ENCODE measurements at places on chromosomes 12 and 14. TPM values are rescaled to one million over a fixed set of nuclear protein-coding genes. Genes with fewer than 3 reads are reported as not detected.

TEX22 gene
- 0.07 TPM for total RNA-seq

GRCh38 chr12:128069359-128069997, 197.5 kb upstream of the TMEM132C start:
- DNase-seq = peak; percentile 64

GRCh38 chr12:52380271-52380694, 5.2 kb downstream of the KRT84 start:
- DNase-seq = peak; percentile 48

DNA sequence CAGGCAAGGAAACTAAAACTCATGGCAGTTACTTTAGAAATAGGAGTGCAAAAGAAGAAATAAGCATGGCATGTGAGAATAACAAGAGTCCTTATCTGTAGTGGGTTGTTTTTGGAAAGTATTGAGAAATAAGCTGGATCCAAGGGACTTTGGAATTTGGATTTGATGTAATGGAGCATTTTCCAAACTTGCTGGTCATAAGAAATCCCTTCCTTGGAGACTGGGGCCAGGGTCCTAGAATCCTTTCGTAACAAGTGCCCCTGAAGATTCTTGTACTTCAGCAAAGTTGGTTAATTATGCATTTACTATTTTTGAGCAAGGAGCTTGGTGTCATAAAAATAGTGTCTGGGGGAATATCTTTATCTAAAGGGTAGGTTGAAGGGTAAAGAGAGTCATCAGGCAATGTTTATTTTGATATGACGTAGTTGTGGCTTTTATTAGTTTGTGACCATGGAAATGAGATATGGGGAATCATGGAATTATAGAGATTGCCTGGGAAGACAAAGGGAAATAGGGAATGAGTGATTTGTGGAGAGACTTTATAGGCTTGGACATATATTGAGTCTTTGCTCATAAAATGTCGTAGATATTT, 53.9 kb downstream of the WNK1 start:
- peak; percentile 77 for DNase-seq

DNA sequence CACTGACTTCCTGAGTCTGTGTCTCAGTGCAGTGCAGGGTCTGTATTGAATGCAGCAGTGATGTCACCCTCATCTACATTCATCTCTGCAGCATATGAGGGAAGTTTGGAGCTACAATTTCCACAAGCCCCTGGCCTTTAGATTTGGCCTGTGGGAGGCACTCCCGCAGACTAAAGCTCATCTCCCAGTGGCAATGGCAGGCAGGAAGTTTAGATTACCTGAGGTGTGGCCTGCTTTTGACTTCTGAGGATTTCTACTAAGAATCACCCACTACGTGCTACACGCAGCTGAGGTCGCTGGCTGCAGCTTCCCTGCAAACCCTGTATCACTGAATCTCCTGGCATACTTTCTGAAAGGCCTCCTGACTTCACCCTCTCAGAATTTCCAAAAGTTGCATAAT, 202.2 kb upstream of the PRKD1 start:
- DNase-seq = no peak

SPTB gene
- 0.86 TPM for total RNA-seq

AACS gene
- 25.3 TPM for total RNA-seq

PPP4R4 gene
- total RNA-seq = 0.15 TPM

CLMN gene
- total RNA-seq = 2.8 TPM

GRCh38 chr14:66508547-66508845, 549 bp downstream of the GPHN start:
- DNase-seq = no peak

GRCh38 chr14:105323663-105324062, 9.1 kb downstream of the PACS2 start:
- no peak for DNase-seq

CHPT1 gene
- total RNA-seq = 34.6 TPM

DNA sequence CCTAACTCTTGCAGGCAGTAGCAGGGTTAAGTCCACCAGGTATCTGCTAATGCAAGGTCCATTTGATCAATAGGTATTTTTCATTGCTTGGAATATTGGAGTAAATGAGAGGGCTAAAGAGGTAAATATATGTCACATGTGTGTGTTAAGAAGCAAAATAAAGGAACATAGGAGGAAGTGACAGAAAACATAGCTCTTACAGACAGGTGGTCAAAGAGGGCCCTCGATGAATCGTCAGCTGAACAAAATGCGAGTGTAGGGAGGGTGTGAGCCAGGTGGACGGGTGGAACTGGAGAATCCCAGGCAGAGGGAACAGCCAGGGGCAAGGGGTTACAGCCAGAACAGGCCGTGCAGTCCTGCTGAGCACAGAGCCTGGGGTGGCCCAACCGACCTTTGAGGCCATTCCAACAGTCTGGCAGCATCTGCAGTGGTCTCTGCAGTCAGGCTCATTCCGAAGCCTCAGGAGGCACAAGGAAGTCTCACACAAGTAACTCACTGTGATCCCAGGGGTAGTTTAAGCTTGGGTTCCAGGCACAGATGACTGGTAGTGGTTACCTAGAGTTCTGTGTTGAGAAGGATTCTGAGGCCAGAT, 43.2 kb downstream of the CCDC88C start:
- DNase-seq = peak; percentile 26

- DNase-seq = no peak
These were observed 32.4 kb upstream of the HDAC7 start for GRCh38 chr12:47852096-47852571.

NANOG gene
- total RNA-seq = not detected

IGF1 gene
- total RNA-seq = not detected

DNA sequence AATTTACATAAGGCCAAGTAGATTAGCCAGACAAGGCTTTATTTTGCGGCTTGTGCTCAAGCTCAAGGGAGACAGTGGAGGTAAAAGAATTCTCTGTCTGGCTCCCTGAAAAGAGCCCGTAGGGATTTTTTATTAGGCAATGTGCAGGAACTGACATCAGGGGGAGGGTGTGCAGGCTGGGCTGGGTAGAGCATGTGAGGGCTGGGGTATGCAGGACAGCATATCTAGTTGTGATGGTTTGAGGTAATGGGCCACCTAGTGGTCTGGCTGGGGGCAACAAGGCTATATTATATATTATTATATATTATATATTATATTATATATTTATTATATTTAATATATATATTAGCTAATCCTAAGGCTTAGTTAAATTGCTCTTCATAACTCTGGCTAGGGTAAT, 102.1 kb downstream of the TMEM117 start:
- DNase-seq = no peak

- DNase-seq = no peak
These were observed 21.7 kb downstream of the XRCC3 start for GRCh38 chr14:103693515-103693914.

DNA sequence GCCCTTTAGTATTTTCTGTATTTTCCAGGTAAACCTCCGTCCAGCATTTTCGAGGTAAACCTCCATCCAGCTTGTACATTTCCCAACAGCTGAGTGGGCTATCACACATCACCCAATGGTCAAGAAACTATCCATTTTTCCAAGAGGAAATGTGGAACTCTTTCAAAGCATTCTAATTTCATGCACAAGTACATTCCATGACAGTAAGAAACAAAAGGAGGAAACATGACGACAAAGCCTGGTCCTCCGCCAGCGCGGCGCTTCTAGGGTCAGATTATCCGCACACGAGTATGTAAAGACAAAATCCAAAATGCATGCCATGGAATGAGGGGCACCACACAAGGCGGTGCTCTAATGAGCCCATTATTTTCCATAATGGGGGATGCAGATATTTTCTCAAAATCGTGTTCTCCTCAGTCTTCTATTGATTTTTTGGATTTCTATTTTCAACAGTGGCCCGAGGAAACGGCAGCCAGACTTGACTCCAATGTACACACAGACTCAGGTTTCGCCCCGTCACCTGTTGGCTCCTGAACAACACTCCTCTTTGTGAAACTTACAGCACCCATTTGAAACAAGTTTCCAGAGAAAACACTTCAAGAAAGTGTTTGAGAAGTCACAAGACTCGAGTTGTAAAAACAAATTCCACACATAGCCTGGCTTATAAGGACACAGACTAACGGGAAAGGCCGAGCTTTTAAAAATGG, 107.4 kb downstream of the PRICKLE1 start:
- DNase-seq = no peak

NR2C1 gene
- total RNA-seq = 26.3 TPM

GRCh38 chr14:28831126-28831525, 64.5 kb downstream of the FOXG1 start:
- peak; percentile 9 for DNase-seq

DNA sequence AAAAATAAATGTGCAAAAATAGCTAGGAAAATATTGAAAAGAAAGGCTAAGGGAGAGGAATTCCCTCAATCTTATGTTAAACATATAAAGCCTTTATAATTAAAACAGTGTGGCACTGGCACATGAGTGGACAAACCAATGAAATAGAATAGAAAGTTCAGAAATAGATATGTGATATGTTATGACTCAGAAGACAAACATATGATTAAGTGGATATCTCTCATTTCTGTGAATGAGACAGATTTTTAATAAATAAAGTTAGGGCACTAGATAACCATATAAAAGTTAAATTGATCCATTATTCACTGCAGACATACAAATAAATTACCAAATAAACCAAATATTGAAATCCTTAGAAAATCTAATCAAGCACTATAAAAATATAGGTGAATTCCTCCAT, 73.0 kb downstream of the ALG10B start:
- DNase-seq = no peak

C1S gene
- total RNA-seq = 68.3 TPM

NKX2-8 gene
- not detected for total RNA-seq

- DNase-seq = peak; percentile 9
These were observed 307.3 kb downstream of the EGLN3 start for GRCh38 chr14:33643426-33644181.

SLC24A4 gene
- total RNA-seq = not detected

DNA sequence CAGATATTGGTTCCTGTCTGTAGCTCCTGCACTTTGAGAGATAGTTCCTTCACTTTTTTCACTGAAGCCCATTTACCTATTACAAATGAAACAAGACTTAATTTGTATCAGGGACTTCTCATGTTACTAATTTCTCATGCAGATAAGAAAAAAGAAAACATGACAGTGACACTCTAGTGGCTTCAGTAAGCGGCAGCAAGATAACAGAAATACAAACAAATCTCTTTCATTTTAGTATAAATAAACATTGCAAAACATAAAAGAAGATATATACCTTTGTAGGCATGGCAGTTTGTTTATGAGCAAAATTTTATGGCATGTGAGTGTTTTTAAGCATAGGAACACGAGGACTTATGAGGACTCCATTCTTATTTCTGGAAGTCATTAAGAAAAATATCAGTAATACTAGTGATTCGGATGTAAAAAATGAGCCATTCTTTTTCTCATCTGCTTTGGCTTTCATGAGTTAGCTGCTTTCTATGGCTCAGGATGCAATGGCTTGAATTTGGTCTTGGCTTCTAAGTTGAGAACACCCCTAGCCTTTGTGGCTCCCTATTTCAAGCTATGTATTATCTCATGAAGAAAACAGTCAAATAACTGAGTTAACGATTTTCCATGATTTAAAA, 310.1 kb upstream of the RGS6 start:
- peak; percentile 15 for DNase-seq

DNA sequence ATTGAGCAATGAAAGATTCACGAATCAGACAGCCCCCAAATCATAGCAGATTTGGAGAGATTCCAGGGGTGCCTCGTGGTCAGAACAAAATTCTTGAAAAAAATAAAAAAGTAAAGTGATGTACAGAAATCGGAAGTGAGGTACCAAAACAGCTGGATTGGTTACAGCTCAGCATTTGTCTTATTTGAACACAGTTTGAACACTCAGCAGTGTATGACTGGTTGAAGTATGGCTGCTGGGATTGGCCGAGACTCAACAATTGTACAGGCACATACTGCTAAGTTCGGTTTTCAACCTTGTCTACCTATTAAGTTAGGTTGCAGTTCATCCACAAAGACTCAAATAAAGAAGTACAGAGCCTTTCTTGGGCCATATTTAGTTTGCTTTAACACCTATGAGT, 865.4 kb upstream of the TMEM132C start:
- no peak for DNase-seq

- peak; percentile 63 for DNase-seq
These were observed 14.8 kb upstream of the APOF start for GRCh38 chr12:56377310-56377988.

DNA sequence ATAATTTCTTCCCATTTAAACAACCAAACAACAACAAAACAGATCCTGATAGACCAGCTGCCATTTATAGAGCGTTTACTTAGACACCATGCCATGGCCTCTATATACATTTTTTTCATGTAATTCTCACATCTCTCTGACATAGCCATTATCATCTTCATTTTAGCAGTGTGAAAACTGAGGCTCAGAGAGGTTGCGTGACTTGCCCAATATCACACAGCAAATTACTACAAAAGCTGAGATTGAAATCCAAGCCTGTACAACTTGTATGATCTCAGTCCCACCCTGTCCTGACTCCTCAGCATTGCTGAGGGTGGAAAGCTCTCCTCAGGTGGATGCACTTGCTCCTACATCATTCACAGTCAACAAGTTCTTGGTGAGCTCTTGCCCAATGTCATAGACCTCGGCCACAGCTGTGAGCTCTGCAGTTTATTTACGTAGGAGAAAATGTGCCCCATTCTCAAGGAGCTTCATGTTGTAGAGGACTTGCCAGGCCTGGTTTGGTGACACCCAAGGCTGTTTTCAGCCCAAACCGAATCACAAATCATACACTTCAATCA, 55.5 kb downstream of the CRACR2A start:
- no peak for DNase-seq

GRCh38 chr14:51336734-51337133, 96.7 kb downstream of the TMX1 start:
- DNase-seq = no peak

PRR4 gene
- not detected for total RNA-seq

GLIPR1L2 gene
- total RNA-seq = not detected

- no peak for DNase-seq
These were observed 47.7 kb downstream of the BCL11B start for GRCh38 chr14:99224116-99224910.

DNA sequence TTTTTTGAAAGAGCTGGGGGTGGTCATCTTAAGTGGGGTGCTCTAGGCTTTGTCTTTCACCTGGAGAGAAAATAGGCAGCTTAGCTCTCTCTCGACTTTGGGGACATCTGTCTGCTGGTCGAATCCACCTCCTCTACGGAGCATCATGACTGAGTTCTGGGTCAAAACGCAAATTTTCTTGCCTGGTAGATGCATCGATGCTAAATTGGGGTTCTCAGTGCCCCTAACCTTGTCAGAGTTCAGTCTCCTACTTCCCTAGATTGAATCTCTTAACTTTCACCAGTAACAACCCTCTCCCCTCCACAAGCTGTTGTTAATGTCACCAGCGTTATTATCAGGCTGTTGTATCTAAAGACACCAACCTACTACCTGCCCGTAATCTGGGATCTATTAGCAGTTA, 682 bp downstream of the FLRT2 start:
- no peak for DNase-seq

Measured in M059J (cell line).